ENCODE measurements at places on chromosomes 16 and 17. TPM values are rescaled to one million over a fixed set of nuclear protein-coding genes. Genes with fewer than 3 reads are reported as not detected.

Gene CMIP
- total RNA-seq, result 17.6 TPM

Gene PMP22
- 152 TPM for total RNA-seq

Gene PRSS33
- total RNA-seq, result not detected

Gene INCA1
- 2.9 TPM for total RNA-seq

Gene LRRC46
- 0.16 TPM for total RNA-seq

Gene CARD14
- 13.8 TPM for total RNA-seq

GRCh38 chr17:18224387-18225120 lies 881 bp upstream of the LLGL1 start:
- H3K4me3 ChIP-seq, result peak overlapping the region; percentile 64
- DNase-seq, result no peak
- H3K36me3 ChIP-seq, result no peaks in the 10 kb centered on the region
- H3K27me3 ChIP-seq, result no peaks in the 10 kb centered on the region
- peak overlapping the region; percentile 94 for H3K27ac ChIP-seq
- no peaks in the 10 kb centered on the region for H3K4me1 ChIP-seq

- no peak overlapping the region for H3K4me3 ChIP-seq
- DNase-seq, result no peak
- H3K27me3 ChIP-seq, result no peaks in the 10 kb centered on the region
- H3K36me3 ChIP-seq, result peaks cover 7% of the 10 kb centered on the region
- H3K27ac ChIP-seq, result peak overlapping the region; percentile 94
- peaks cover 60% of the 10 kb centered on the region for H3K4me1 ChIP-seq
These were observed 2.7 kb upstream of the UNC13D start for GRCh38 chr17:75846692-75847613.

DNA sequence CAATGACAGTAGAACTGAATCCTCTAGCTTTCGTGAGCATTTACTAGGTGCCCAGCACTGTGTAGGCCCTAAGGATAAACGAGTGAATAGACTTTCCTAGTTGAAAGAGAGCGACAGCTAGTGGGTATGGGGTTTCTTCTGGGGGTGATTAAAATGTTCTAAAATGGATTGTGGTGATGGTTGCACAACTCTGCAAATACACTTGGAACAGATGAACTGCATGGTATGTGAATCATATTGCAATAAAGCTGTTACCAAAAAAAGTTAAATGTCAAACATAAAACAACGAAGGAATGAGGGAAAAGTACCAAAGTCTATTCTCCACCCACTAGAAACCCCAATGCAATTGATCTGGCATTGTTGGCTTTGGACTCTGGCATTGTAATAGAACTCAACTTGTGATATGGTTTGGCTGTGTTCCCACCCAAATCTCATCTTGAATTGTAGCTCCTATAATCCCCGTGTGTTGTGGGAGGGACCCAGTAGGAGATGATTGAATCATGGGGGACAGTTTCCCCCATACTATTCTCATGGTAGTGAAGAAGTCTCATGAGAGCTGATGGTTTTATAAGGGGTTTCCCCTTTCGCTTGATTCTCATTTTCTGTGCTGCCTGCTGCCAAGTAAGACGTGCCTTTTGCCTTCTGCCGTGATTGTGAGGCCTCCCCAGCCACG lies 70.5 kb downstream of the MARF1 start:
- DNase-seq, result no peak
- H3K27me3 ChIP-seq, result no peaks in the 10 kb centered on the region
- no peak overlapping the region for H3K27ac ChIP-seq
- H3K36me3 ChIP-seq, result no peaks in the 10 kb centered on the region

DNA sequence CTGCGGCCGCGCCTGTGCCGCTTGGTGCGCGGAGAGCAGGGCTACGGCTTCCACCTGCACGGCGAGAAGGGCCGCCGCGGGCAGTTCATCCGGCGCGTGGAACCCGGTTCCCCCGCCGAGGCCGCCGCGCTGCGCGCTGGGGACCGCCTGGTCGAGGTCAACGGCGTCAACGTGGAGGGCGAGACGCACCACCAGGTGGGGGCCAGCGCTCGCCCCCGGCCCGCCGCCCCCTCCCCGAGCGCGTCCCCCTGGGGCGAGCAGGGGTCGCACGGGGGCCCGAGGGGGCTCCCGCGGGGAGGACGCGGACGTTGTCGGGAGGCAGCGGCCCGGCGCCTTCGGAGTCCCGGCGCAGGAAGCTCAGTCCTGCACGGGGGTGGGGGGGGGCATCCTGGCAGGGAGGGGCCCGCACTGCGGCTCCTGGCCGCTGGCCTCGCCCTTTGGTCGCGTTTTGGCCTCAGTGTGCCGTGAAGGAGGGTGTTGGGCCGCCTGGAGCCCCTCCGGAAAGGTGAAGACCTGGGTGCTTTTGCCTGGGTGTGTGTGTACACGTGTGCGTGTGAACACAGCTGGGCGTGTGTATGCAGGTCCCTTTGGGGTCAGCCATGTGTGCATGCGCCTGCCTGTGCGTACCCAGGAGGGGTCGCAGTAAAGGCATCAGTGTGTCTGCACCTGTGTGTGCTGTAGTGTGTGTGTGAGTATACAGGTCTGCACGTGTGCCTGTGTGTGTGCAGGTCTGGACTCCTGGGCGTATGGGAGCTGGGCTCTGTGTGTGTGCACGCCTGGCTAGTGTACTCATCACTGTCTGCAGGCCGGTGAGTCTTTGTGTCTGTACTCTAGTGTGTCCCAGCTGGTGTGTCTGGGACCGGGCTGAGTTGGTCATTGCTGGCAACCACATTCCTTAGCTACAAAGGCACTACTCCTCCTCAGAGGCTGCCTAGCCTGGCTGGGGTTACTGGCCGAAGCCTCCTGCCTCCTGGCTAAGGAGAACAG lies 615 bp downstream of the NHERF2 start:
- H3K27me3 ChIP-seq, result no peaks in the 10 kb centered on the region
- peaks cover 27% of the 10 kb centered on the region for H3K4me1 ChIP-seq
- no peak for DNase-seq

GRCh38 chr17:83132251-83133081 lies 53.1 kb downstream of the METRNL start:
- no peaks in the 10 kb centered on the region for H3K36me3 ChIP-seq
- no peak overlapping the region for H3K27ac ChIP-seq
- H3K4me3 ChIP-seq, result no peak overlapping the region
- H3K4me1 ChIP-seq, result no peaks in the 10 kb centered on the region
- DNase-seq, result no peak
- H3K27me3 ChIP-seq, result peaks cover 7% of the 10 kb centered on the region

GRCh38 chr17:21089145-21089544 lies 37.6 kb upstream of the DHRS7B start:
- H3K4me3 ChIP-seq, result no peak overlapping the region
- no peaks in the 10 kb centered on the region for H3K27me3 ChIP-seq
- H3K27ac ChIP-seq, result no peak overlapping the region
- no peaks in the 10 kb centered on the region for H3K4me1 ChIP-seq

- DNase-seq, result no peak
- no peaks in the 10 kb centered on the region for H3K27me3 ChIP-seq
- no peaks in the 10 kb centered on the region for H3K36me3 ChIP-seq
- no peak overlapping the region for H3K4me3 ChIP-seq
- no peak overlapping the region for H3K27ac ChIP-seq
- H3K4me1 ChIP-seq, result no peaks in the 10 kb centered on the region
These were observed 290.7 kb upstream of the ASIC2 start for GRCh38 chr17:33583518-33584417.

GRCh38 chr17:68441070-68441770 lies 16.1 kb downstream of the WIPI1 start:
- H3K36me3 ChIP-seq, result no peaks in the 10 kb centered on the region
- H3K27me3 ChIP-seq, result no peaks in the 10 kb centered on the region
- peaks cover 4% of the 10 kb centered on the region for H3K4me1 ChIP-seq
- peak overlapping the region; percentile 20 for H3K27ac ChIP-seq

DNA sequence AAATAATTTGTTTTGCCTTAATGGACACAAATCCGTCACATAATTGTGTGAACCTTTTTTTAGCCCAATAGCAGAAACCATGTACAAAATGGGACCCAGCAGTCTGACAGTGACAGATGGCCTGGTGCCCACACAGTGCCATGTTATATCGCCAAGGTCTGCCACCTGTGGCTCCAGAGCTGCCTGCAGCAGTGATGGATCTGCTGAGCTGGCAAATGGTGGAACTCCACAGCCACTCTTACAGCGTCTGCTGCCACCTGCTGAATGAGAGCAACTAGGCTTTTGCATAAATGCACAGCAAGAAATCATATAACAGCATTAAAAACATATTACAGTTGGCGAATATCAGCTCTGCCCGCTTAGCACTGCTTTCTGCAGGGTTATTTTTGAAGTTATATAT lies 59.4 kb downstream of the NUP93 start:
- H3K36me3 ChIP-seq, result no peaks in the 10 kb centered on the region
- no peak overlapping the region for H3K27ac ChIP-seq
- no peak overlapping the region for H3K4me3 ChIP-seq
- H3K4me1 ChIP-seq, result no peaks in the 10 kb centered on the region
- no peak for DNase-seq

DNA sequence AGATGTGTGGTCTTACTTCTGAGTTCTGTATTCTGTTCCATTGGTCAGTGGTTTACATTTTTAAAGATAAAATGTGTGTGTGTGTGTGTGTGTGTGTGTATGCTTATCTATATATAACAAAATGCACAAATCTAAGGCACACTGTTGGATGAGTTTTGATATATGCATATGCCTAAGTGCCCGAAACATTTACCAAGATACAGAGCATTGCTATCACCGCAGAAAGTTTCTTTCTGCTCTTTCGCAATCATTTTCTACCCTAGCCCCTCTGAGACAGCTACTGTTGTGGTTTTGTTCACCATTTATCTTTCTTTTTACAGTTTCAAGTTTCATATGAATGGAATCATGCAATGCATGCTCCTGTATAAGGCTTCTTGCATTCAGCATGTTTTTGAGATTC lies 97.0 kb downstream of the MRTFB start:
- H3K4me1 ChIP-seq, result no peaks in the 10 kb centered on the region
- H3K36me3 ChIP-seq, result no peaks in the 10 kb centered on the region
- DNase-seq, result no peak
- H3K27me3 ChIP-seq, result no peaks in the 10 kb centered on the region

- no peaks in the 10 kb centered on the region for H3K36me3 ChIP-seq
- no peaks in the 10 kb centered on the region for H3K27me3 ChIP-seq
- no peak overlapping the region for H3K27ac ChIP-seq
- DNase-seq, result no peak
- H3K4me3 ChIP-seq, result no peak overlapping the region
These were observed 229.2 kb downstream of the COPRS start for GRCh38 chr17:31629696-31630470.

DNA sequence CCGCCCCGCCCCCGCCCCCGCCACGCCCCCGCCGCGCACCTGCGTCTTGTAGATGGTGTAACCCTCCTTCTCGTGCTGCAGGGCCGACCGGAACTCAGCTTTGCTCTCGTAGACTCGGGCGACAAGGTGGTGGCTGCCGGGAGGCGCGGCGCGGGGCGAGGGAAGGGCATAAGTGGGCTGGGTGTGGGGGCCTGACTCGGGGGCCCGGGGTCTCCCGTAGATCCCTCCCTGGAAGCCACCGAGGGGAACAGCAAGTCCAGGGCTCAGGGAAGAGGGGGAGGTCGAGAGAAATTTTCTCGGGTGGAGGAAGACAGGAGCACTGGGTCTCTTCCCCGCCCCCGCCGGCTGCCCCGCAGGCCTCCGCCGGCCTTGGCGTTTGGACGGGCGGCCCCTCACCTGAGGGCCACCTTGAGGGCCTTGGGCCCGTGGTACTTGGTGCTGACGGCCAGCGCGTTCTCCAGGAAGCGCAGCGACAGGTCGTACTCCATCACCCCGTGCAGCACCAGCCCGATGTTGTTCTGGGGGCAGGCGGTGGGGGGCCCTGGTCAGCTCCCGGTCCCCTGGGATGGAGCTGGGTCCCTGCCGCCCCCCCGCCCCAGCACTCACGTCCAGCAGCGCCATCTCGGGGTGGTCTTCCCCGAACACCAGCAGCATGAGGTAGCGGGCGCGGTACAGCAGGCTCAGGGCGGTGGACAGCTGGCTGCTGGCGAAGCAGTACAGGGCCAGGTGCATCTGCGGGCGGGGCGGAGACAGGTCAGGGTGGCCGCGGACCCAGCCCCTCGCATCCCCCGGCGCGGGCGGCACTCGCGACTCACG lies 19.4 kb downstream of the CLUH start:
- no peaks in the 10 kb centered on the region for H3K27me3 ChIP-seq
- DNase-seq, result peak; percentile 16
- peaks cover 6% of the 10 kb centered on the region for H3K36me3 ChIP-seq
- H3K4me3 ChIP-seq, result no peak overlapping the region

DNA sequence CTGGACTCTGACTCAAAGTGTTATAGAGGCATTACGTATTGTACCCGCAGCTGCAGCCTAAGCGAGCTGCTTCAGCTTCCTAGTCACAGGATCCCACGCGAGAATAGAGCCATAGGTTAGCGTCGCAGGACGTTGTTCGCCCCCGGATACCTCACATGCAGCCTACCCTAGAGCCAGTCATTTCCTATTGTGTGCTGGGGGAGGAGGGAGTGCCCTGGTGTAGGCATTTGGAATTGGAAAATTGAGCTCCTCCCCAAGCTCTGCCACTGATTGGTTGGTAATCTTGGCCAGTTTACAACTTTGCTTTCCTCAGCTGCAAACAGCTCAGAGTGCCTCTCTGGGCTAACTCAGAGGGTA lies 530 bp downstream of the NAA60 start:
- peak overlapping the region; percentile 71 for H3K27ac ChIP-seq
- H3K4me1 ChIP-seq, result no peaks in the 10 kb centered on the region
- no peaks in the 10 kb centered on the region for H3K36me3 ChIP-seq
- H3K27me3 ChIP-seq, result no peaks in the 10 kb centered on the region

DNA sequence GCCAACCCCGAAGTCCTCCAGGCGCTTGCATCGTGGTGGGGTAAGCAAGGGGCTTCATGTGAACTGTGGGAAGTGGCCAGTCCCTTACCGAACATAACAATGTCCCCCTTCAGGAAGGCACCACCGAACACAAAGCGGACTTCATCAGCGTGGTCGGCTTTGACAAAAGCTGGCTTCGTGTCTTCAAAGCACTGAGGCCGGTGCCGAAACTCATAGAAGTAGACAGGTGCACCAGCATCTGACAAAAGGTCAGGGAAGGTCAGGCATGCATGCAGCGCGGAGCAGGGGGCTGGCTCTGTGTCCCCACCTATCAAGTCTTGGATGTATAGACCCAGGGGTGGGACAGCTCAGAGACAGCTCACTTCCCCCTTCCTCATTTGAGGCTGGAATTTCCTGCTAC lies 16.6 kb upstream of the CES1 start:
- no peaks in the 10 kb centered on the region for H3K36me3 ChIP-seq
- H3K27ac ChIP-seq, result no peak overlapping the region
- no peaks in the 10 kb centered on the region for H3K27me3 ChIP-seq
- H3K4me1 ChIP-seq, result no peaks in the 10 kb centered on the region

- H3K27me3 ChIP-seq, result no peaks in the 10 kb centered on the region
- no peak for DNase-seq
- peak overlapping the region; percentile 90 for H3K27ac ChIP-seq
- H3K36me3 ChIP-seq, result no peaks in the 10 kb centered on the region
- H3K4me3 ChIP-seq, result peak overlapping the region; percentile 82
- H3K4me1 ChIP-seq, result no peaks in the 10 kb centered on the region
These were observed 415 bp downstream of the ABCA5 start for GRCh38 chr17:69326377-69327059.

DNA sequence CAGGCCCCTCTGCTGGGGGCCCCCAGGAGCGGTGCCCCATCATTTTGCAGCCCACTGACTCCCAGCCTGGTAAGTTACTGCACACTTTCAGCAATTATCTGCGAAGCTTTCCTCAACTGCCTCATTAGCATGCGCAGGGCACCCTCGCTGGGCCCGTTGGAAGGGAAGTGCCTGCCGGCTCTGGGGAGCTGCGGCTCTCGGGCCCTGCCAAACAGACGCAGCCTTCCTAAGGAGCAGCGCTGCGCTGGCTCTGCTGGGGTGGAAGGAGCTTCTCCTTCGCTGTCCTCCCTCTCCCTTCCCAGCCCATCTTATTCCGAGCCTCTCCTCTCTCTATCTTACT lies 71.0 kb downstream of the RBBP6 start:
- no peak for DNase-seq
- H3K36me3 ChIP-seq, result no peaks in the 10 kb centered on the region
- no peaks in the 10 kb centered on the region for H3K27me3 ChIP-seq
- no peaks in the 10 kb centered on the region for H3K4me1 ChIP-seq

Measured in breast epithelium (tissue), 4 donors.